ENCODE measurements at places on chromosomes 12 and 14.

DNA sequence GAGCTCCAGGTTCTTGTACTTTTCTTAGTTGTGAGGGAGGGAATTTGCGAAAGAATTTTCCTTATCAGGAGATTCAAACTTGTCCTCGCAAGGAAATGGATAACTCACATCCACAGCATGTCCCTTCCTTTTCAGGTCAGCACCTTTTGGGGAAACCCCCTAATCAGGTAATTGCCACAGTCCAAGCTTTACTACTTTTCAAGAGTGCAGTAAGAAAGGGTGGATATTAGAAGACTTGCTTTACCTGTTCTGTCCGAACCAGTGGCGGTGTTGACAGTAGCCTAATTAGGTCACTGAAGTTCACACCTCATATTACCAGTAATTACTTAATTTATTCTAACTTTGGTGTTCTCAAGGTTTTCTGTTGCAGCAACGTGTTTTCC lies 6.7 kb upstream of the C12orf50 start:
- DNase-seq: no peak

DNA sequence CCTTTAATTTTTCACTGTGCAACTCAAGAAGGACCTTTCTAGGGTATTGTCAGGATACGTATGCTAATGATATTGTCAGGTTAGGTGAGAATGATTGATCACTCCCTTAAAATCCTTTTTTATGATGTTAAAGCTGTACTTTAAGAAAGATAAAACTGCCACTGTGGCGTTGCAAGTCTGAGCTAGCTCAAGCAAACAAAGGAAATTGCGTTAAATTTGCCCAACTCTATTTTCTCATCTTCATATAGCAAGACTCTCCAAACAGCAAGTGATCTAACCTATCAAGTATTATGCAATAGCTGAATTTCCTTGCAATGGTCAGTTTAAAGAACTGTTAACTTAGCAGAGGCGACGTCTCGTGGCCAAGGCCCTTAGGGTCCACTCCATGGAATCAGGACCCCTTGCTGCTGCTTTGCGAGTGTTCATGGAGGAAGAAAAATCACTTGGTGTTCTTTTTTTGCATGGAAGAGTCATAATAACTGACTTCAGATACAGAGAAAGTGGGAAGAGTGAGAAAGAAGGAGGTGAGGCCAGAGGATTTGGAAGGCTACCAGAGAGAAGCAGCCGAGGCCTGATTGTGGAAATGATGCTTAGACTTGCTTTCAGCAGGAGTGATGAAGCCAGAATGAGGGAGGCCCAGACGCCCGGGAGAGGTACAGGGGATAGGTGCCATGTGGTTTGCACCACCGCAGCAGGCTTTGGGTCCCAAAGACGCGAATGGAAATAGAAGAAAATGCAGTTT lies 2.5 kb downstream of the TRAF3 start:
- no peak for DNase-seq

GRCh38 chr12:121873216-121873569 lies 14.5 kb upstream of the HPD start:
- DNase-seq: no peak

- DNase-seq: no peak
Measured at GRCh38 chr12:56230432-56231183, 757 bp downstream of the SLC39A5 start.

GRCh38 chr14:50977863-50978528 lies 33.7 kb upstream of the PYGL start:
- DNase-seq: no peak

DNA sequence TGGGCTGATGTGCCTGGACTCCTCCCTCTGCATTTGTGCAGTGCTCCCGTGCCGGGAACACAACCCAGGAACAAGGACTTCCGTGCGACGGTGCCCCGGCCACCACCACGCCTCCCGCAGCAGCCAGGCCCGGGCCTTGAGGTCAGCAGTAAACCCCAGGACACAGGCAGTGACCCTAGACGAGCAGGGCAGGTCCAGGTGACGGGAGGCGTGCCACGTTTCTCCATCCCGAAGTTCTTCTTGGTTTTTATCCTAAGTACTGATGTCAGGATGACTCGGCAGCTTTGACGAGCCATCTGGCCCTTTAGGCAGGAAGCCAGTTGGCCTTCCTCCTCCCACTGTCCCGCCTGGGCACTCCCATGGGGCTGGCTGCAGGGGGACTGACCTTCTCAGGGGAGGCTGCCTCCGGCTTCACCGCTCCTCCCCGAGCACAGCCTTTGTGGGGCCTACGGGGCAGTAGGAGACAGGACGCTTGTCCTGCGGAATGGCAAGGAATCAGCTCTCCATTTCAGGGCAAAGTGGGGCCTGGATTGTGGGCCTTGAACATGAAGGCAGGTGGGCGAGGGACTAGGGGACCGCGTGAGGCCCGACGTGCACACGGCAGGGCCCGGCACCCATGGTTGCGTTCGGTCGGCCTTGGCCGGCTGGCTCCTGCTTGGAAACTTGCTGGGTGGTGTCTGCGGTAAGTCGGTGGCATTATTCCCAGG lies 94.1 kb downstream of the FBXL14 start:
- no peak for DNase-seq

GRCh38 chr12:123278101-123278627 lies 6.5 kb upstream of the CDK2AP1 start:
- no peak for DNase-seq

Data from 8988T (cell line).